ENCODE measurements at places on chromosomes 7 and 10.
A peak's percentile ranks its signal among the peaks of the same experiment; 100 is the strongest.

DNA sequence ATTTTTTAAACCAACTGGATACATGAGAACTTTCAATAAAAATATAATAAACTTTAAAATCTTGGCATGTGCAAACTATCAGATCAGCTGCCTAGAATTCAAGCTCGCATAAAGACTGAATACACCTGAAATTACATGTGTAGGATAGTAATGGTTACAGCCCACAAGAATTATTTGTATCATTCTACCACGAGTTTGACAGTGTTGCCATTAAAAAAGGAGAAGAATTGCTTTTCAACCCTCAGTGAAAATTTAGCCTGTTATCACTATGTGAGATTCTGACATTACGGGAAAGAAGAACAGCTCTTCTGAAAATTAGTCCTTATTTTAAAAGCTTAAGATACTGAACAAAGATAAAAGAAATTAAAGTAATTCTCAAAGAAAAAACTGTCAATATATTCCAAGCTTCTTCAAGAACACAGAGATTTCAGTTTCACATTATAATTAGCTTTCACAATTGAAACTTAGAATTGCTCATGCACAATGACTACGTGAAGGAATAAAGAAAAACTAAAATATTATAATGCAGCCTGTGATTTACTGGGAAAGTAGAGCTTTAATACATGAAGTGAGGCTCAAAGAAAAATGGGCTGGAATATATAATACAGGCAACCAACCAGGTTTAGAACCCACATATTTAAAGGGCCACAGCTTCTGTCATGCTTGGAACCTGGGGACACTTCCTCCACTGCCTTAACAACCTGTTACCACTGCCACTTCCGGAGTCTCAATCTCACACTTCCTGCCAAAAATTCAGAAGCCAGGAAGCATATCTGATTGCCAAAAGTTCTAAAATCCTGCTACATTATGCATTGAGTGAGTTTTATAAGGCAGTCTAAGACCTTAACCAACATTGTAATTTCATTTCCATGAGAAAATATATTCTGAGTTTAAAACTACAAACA lies 23.2 kb downstream of the TPK1 start:
- peak; percentile 31 for DNase-seq

DNA sequence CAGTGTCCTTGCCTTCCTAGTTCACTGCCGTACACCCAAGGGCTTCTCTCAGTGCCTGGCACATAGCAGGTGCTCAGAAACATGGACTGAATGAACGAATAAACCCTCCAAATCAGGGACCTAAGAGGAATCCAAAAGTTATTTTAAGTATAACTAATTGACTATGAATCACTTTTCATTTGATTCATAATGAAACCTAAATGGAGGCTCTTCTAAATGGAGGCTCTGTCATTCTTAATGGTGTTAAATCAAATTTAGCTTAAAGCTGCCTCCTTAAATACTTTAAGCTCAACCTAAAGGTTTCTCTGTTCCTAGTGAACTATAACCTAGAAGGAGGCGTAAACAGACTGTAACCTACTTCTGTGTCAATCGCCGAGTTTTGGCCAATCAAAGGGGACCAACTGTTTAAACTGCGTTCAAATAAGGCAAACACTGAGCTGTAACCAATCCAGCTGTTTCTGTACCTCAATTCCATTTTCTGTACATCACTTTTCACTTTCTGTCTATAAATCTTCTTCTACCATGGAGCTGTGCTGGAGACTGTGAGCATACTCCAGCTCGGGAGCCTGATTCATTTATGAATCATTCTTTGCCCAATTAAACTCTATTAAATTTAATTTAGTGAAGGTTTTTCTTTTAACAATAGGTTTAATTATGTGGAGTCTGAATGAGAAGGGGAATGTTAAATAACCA lies 11.0 kb downstream of the PYROXD2 start:
- DNase-seq = no peak

GRCh38 chr10:15112657-15113056 lies 15.5 kb downstream of the RPP38 start:
- no peak for DNase-seq

DNA sequence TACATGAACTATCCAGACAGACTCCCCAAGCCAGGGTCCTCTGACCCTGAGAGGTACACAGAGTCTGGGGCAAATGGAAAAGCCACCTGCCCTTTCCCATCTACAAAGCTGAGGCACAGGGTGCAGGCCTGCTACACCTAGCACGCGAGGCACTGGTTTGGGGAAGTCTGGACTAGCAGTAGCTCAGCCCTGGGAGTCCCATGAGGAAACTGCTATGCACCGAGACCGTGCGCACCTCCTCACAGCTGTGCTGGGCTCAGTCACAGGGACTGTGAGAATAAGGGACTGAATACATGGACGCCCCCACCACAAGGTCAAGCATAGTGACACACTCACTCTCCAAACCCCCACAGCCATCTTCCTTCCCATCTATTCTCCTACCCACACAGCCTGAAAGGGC lies 8.2 kb downstream of the MAT1A start:
- DNase-seq = no peak

DNA sequence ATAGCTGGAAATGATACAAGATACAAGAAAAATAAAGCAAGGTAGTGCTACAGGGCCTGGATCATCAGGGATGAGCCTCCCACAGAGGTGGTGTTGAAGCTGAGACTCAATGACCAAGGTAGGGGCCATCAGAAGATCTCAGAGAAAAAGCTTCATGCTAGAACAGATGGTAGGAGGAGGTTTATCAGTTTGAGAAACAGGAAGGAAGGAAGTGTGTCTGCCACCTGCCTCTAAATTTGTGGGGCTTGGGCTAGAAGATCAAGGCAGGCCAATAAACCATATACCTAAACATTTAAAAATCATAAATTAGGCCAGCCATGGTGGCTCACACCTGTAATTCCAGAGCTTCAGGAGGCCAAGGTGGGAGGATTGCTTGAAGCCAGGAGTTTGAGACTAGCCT lies 410.8 kb upstream of the PRKCQ start:
- DNase-seq = no peak

DNA sequence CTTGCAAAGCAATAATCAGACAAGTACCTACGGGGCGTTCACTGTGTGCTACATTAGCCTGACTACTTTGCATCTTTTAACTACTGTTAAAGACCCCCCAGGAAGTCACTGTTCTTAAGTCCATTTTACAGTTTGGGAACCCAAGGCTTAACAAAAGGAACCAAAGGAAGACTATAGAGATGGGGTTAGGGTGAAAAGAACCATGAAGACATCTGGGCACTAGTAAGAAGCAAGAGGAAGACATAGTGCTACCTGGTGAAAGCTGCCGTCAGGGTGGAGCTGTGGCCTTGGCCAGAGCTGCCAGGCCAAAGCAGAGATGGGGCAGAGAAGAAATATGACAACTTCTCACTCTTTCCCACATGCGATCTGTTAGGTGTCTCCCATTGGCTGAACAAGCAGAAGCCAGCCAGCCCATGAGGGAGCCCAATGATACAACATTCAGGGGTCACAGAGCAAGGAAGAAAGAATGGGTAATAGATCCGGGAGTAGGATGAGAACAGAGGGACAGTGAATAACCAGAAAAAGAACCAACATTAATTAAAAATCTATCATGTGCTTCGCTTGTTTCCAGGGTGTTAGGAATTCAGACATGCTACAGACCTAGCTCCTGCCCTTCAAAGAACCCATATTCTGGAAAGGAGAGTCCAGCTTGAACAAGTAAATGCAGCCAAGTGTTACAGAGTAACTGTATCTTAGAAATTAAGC lies 85.4 kb downstream of the ARID5B start:
- no peak for DNase-seq

DNA sequence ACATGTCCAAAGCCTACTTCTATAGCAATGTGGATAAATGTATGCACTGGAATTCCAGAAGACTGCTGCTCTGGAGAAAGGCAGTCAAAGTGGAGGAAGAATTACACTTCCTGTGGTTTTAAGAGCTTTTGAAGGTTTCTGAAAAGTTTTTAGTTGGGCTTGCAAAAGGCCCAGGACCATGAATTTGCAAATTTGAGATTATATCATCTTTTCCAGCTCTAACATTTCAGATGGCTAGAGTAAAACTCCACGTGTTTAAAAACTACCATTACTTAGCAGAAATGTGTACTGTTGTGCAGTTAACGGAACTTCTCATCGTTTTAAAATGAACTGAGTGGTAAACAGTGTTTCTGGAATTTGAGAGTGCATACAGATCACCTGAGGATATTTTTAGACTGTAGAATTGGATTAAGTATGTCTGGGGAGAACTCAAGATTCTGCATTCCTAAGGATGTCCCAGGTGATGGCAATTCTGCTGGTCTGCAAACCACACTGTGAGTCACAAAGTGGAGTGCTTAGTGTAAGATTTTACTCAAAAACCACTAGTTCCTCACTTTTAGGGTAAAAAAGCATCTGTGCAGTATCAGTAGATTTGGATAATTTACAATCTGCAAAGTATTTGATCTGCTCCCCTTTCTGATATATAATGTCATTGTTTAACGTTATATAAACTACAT lies 32.9 kb upstream of the CCDC71L start:
- no peak for DNase-seq

GRCh38 chr10:98028168-98028770 lies 2.2 kb downstream of the CRTAC1 start:
- DNase-seq = peak; percentile 91

DNA sequence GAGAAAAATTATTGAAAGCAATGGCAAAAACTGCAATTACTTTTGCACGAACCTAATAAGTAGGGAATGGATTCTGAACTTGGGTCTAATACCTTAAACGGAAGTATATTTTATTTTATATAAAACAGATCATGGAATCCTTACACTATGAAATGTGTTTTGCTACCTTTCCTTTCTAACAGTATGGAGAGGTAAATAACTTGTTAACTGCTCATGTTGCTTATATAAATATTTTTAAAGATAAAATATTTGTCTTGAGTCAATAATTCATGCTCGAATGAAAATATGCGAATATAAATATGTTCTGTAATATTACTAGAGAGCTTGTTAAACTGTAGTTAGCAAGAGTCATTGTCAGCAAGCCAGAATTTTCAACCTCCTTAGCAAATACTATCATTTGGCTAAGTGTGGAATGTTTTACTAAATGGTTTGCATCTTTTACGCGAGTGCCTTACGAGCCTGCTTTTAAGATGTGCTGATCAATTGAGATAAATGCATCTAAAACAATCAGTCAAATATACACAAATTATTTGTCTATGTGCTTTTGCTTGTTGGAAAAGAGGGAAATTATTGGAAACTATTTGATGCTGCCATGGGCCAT lies 5.9 kb downstream of the GNAT3 start:
- no peak for DNase-seq

DNA sequence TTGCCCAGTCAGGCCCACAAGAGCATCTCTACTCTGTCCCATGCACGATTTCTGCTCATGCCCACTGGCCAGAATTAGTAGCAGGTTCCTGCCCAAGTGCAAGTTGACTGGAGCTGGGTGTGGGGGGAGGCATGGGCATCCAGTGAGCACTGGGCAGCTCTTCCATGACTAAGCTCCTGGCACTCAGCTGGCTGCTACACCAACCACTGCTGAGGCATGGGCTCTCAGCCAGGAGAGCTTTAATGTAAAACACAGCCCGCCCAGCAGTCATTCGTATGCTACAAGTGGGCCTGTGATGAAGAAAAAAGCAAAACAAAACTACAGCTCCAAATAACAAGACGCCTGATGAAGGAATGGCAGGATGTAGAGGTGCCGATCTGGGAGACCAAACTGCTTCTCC lies 335.4 kb upstream of the PFKP start:
- no peak for DNase-seq

- DNase-seq = no peak
Measured at GRCh38 chr7:24968165-24968564, 11.8 kb downstream of the OSBPL3 start.

- DNase-seq = no peak
Measured at GRCh38 chr10:12512332-12513002, 163.1 kb downstream of the CAMK1D start.

GRCh38 chr10:124465777-124466488 lies 4.3 kb downstream of the LHPP start:
- DNase-seq = no peak

GRCh38 chr10:68871731-68872342 lies 29.3 kb upstream of the DDX50 start:
- DNase-seq = no peak

- no peak for DNase-seq
Measured at GRCh38 chr10:116554628-116555027, 8.9 kb downstream of the PNLIP start.

DNA sequence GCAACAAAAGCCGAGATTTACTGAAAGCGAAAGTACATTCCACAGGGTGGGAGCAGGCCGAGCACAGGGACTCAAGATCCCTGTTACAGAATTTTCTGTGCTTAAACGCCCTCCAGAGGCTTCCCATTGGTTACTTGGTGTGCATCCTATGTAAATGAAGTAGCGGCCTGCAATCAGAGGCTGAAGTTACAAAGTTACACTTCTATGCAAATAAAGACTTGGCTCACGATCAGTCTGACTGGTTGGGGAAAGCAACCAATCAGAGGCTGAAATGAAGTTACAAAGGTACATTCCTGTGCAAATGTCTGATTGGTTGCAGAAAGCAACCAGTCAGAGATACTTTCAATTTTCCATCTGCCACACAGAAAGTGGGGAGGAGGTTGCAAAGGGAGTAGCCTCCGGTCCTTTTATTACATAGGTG lies 4.1 kb downstream of the ACBD7 start:
- DNase-seq = no peak

GRCh38 chr7:8579661-8580194 lies 146.3 kb downstream of the NXPH1 start:
- DNase-seq = no peak

- DNase-seq = peak; percentile 42
Measured at GRCh38 chr7:23470330-23471105, at the start of gene IGF2BP3. Gene IGF2BP3, minus strand, starts transcription at chr7:23470491. Its CDS starts 381 bp downstream, at chr7:23470110.

DNA sequence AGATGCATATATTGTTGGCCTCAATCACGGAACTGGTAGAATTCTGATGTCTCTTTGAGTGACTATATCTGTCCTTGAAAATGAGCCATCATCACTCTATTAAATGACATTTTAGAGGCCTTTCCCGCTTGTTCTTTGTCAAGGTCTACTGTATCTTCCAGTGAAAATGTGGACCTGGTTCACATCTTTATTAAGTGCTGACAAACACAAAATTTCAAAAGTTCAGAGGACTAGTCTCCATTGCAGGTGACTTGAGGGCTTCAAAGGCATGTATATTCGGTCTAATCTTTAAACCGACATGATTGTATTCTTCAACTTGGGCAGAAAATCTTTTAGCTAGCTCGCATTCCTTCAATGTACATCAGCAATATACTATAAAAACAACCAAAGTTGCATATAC lies 36.6 kb upstream of the VWDE start:
- DNase-seq = no peak
